ENCODE measurements at places on chromosomes 3 and 15.
A peak's percentile ranks its signal among the peaks of the same experiment; 100 is the strongest.

GRCh38 chr3:128674161-128674784 lies 23.7 kb upstream of the RPN1 start:
- DNase-seq = no peak

DNA sequence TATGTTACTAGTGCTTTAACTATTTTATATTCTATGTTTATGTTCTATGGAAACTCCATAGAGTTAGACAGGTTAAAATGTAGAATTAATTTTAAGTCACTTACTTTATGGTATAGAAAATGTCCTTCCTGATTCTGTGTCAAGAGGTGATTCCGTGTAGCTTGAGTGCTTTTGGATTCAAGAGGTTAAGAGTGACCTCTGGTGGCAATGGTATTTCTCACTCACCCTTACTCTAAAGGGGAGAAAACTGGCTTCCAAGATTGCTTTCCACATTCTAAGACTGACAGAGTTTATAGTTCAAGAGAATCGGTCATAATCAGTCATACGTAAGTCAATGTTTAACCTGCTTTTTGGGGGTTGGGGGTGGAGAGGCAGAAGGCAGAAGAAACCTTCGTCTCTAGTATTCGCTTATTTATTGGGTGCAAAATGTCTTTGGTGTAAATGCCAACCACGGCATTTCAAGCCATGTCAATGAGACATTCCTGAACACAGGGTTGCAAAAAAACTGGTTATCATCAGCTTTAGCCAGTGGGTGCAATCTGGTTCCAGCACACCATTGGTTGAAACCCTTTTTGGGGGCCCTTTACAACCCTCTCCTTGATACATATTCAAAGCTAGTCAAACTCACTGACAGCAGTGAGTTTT lies 92.0 kb upstream of the VGLL3 start:
- no peak for DNase-seq

- DNase-seq = no peak
These were observed 2.9 kb downstream of the PIAS1 start for GRCh38 chr15:68057034-68057433.

GRCh38 chr3:14324224-14324944 lies 78.0 kb upstream of the SLC6A6 start:
- DNase-seq = no peak

- DNase-seq = no peak
These were observed 184.6 kb downstream of the SYNPR start for GRCh38 chr3:63462732-63463131.

GRCh38 chr3:150248888-150249681 lies 159.0 kb upstream of the TSC22D2 start:
- DNase-seq = no peak

DNA sequence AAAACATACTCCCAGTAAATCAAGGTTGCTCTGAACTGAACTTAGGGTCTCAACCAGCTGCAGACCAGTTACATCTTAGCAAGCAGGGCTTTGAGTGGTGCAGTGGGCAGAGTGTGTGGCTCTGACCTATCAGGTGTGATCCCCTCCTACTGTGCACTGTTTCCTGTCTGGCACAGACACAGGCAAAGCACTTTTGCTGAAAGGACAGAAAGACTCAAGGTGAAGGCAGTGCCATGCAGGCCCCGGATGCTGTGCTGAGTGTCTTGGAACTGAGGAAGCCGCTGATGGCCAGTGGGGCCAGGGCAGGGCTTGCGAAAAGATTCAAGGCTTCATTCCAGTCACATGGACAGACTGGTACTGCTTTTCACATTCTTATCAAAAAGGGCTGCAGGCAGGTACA lies 85.2 kb downstream of the CACNA1D start:
- DNase-seq = no peak

DNA sequence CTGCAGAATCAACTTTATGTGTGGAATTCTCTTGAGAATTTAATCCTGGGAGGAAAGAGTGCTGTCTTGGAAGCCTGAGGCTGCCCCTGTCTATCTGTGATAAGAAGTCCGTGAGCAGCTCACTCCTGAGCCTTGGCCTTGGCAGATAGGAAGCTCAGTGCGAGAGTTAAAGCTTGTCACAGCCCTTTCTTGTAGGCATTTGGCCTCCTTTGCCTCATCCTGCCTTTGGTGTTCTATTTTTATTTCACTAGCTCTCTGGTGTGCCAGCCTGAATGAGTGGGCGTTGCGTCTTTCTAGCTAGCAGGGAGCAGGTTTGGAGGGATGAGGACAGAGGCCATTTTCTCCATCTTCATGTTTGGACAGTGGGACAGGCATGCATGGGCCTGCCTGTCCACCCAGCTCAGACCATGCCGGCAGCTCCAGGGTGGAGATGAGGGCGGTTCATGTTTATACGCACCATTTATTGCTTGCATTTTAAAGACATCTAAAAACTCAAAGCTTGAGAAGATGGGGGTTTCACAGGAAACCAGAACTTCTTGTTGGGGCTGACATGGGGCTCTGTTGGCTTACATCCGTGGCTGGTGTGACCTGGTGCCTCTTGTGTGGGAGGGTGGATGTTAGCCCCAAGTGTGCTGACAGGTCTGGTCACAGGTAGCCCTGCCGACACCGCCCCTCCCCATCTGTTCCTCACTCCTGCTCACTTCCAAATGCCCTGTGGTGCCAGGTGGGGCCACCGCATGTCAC lies 29.8 kb downstream of the IRAK2 start:
- peak; percentile 24 for DNase-seq

- DNase-seq = no peak
These were observed 68.1 kb upstream of the PFN2 start for GRCh38 chr3:150038830-150039229.

DNA sequence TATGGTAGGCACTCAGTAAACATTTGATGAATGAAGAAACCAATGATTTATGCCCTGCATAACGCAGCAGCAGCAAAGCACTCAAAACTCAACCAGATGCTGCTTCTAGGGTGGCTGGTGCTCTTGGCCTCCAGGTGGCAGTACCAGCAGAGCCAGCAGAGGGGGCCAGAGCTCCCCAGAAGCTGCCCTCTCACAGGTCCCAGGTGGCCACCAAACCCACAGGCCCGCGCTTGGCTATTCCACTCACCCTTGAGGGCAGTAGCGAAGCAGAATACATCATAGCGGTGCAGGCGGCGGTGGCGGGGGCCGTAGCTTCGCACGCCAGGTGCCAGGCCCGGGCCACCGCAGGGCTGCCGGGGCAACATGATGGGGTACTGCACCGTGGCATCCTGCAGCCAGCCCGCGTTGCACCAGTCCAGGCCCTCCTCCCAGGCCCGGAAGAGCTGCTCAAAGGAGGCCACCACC lies 16.6 kb downstream of the HAPLN3 start:
- no peak for DNase-seq

- no peak for DNase-seq
These were observed 83.5 kb downstream of the PIK3R4 start for GRCh38 chr3:130663092-130663491.

GRCh38 chr3:180185650-180186049 lies 148.9 kb upstream of the PEX5L start:
- DNase-seq = no peak

DNA sequence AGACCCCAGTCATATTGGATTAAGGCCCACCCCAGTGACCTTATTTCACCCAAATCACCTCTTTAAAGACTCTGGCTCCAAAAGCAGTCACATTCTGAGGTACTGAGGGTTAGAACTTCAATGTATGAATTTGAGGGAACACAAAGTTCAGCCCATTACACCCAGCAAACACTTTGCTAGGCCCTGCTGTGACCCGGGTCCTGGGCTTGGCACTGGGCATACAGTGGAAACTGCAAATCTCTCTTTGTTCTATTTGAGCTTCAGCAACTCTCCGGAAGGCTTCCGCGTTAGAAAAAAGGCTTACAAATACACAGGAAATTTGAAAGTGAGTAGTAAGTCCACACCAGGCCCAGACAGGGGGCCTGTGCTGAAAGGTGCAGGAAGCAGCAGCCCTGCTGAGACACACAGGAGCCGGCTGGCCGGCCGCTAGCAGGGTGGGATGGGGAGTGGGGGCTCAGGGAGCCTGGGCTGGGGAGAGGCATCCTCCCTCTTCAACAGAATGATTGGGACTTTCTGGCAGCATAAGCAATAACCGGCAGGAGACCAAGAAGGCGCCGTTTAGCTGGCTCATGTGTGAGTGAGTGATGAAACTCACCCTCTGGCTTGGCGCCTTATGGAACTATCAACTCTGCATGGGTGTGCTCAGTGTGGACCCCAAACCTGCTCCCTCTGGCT lies 13.0 kb downstream of the LIPC start:
- no peak for DNase-seq

DNA sequence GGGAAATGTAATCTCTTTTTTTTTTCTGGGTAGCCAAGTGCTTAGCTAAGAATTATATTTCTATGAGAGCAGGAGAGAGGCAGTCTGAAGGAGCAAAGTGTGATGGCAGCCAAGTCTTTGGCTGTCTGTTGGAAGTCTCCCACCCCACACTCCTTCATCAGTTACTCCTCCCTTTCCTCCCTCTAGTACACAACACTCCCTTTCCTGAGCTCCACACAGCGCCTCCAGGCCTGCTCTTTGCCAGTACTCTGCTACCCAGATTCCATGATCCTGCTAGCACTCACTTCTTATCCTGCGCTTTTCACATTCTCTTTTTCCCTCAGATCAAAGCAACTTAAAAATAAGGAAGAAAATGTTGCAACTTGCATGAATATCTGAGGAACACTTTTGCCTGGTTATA lies 37.4 kb upstream of the SNRK start:
- no peak for DNase-seq

- DNase-seq = no peak
These were observed 130.3 kb downstream of the CHDH start for GRCh38 chr3:53715815-53716483.

DNA sequence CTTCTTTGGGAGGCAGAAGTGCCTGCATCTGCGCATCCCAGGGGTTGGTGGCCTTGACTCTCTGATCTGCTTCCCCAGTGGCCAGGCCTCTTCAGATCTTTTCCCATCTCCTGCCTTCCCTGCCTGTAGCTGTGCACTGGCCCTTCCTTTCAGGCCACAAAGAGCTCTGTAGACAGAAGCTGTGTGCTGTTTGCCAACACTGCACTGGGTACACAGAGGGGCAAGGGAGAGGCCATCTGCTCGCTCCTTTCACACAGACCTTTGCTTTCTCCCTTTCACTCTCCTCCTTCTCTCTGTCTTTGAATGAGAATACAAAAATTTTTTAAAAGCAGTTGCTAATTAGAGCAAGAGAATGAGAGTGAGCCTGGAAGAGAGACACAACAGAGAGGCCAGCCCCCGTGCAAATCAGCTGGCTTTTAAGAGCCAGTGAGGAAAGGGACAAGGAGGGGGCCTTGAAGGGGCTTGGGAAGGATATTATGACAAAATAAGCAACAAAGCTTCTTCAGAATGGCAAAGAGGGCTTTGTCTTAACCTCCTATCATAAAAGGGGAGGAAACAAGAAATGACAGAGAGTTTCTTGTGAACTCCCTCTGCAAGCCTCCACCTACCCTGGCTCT lies 170.9 kb downstream of the EPHB1 start:
- DNase-seq = no peak

DNA sequence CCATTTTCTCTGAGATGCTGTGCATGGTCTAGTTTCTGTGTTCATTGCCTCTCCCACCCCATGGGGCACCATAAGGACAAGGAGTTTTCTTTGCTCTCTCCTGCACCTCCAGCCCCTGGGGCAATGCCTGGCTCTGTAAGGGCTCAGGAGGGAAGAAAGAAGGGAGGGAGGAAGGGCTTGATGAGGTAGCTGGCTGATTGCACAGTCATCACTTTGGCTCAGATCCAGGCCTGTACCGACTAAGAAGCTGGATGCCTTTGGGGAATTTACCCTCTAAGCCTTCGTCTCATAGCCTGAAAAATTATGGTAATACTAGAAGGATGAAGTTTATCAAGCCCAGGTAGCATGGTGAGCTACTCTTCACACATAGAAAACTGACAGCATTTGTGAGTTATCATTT lies 382.9 kb downstream of the GABRG3 start:
- no peak for DNase-seq

GRCh38 chr3:112682361-112682760 lies 41.4 kb upstream of the CCDC80 start:
- no peak for DNase-seq

DNA sequence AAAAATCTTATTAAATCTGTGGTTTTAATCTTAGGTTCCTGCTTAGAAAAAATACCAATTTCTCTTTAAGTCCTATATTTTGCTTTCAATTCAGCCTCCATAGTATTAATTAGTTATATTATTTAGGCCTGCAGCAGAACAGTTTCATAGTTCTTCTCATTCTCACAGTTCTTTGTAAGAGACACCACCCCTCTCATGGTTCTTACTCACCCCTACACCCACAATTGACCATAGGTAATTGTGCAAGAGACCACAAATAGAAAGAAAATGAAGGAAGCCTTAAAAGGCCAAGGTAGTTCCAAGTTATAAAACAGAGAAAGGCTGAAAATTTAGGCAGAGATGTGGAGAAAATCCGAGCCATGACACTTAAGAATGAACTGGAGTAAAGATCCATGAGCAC lies 415.3 kb downstream of the TIGIT start:
- no peak for DNase-seq

DNA sequence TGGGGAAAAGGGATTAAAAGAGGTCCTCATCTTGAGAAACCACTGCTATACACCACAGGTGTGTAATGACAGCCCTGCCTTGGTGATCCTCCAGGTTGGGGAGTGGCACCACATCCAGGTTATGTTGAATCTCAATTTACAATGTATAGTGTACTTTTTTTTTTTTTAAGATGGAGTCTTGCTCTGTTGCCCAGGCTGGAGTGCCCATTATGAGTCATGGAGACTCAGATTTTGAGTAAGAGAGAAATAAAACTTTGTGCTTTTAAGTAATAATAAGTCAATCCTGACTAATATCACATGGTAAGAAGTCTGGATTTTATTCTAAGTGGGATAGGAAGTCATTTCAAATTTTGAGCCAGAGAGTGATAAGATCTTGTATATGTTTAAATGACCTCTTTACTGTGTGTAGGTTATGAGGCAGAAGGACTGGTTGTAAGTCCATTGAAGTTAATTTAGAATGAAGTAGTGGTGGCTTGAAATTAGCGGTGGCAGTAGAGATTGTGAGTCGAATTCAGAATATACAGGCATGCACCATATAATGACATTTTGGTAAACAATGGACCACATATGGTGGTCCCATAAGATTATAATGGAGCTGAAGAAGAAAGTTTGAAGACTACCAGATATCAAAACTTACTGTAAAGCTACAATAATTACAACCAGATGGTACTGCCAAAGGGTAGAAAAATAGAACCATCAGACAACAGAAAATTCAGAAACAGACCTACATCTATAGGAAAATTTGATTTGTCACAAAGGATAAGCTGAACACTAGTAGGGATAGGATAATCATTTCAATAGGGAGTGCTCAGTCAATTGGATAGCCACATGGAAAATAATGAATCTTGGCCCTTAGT lies 20.7 kb downstream of the POPDC2 start:
- DNase-seq = no peak

DNA sequence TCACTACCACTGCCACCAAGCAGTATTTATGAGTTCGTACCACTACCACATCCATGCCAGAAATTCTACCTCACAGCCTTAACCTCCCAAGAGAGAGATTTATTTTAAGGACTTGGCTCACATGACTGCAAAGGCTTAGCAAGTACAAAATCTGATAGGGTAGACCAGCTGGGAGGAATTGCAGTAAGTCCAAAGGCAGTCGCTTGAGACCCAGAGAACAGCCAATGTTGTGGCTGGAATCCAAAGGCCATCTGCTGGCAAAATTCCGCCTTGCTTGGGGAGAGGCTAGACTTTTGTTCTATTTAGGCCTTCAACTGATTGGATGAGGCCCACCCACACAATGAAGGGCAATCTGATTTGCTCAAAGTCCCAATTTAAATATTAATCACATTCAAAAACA lies 101.4 kb upstream of the STT3B start:
- DNase-seq = no peak

- DNase-seq = no peak
These were observed 277.1 kb downstream of the SUCLG2 start for GRCh38 chr3:67377299-67377698.

GRCh38 chr3:81446806-81447205 lies 314.6 kb downstream of the GBE1 start:
- no peak for DNase-seq
